Transverse colon (tissue), 4 donors: ENCODE measurements at places on chromosomes 5 and 9. TPM values are rescaled to one million over a fixed set of nuclear protein-coding genes. Genes with fewer than 3 reads are reported as not detected.

Gene MARCHF3
- total RNA-seq, result 29.6 TPM

Gene CCDC180
- total RNA-seq, result 7.6 TPM

Gene CAMSAP1
- total RNA-seq, result 22.5 TPM

Gene MARCOL
- total RNA-seq, result not detected

Gene RAB3C
- total RNA-seq, result 0.48 TPM

Gene RASGRF2
- total RNA-seq, result 3.6 TPM

Gene TTC23L
- total RNA-seq, result 0.32 TPM

Gene OMD
- total RNA-seq, result 2.2 TPM

Gene EIF4E1B
- total RNA-seq, result not detected

DNA sequence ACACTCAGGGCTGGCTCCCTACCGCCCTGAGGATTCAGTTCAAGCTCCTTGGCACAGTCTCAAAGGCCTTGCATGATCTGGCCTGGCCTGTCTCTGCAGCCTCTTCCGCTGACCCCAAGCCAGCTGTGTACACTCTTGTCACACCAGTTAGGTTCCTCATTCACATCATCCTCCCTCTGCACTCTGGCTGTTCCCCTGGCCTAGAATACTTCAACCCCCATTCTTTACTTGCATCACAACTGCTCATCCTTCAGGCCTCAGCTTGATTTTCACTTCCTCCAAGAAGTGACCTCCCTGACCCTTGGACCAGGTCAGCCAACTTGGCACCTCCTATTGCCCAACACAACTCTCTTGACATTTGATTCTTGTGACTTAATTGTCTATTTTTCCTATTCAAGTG, 18.9 kb upstream of the PFDN1 start:
- no peaks in the 10 kb centered on the region for H3K27me3 ChIP-seq
- no peak overlapping the region for H3K27ac ChIP-seq
- H3K36me3 ChIP-seq, result no peaks in the 10 kb centered on the region
- peaks cover 14% of the 10 kb centered on the region for H3K4me1 ChIP-seq

GRCh38 chr5:154366353-154366752, 79.4 kb upstream of the SAP30L start:
- H3K36me3 ChIP-seq, result no peaks in the 10 kb centered on the region
- no peak for DNase-seq
- H3K4me3 ChIP-seq, result no peak overlapping the region
- H3K4me1 ChIP-seq, result peaks cover 12% of the 10 kb centered on the region

GRCh38 chr9:105881021-105881420, 186.7 kb downstream of the TMEM38B start:
- no peaks in the 10 kb centered on the region for H3K36me3 ChIP-seq
- no peak overlapping the region for H3K4me3 ChIP-seq
- no peak overlapping the region for H3K27ac ChIP-seq
- H3K27me3 ChIP-seq, result no peaks in the 10 kb centered on the region

DNA sequence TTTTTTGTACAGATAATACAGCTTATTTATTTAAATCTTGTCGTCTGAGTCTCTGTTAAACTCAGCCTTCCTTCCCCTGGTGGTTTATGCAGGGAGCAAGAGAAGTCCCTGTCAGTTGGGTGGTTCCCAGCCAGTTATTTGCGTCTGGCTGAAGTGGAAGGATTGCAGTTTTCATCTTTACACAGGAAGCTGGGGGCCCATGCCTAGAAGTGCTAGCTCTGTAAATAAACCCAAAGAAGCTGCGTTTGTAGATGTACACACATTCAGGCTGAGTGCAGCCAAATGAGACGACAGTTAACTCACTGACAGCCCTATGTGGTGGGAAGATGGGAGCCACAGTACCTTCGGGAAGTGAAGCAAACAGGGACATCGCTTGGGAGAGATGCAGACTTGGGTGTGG, 122.1 kb downstream of the SAXO1 start:
- no peak overlapping the region for H3K27ac ChIP-seq
- H3K27me3 ChIP-seq, result no peaks in the 10 kb centered on the region
- H3K4me1 ChIP-seq, result no peaks in the 10 kb centered on the region
- H3K36me3 ChIP-seq, result no peaks in the 10 kb centered on the region

- no peaks in the 10 kb centered on the region for H3K27me3 ChIP-seq
- H3K27ac ChIP-seq, result peak overlapping the region; percentile 84
- DNase-seq, result no peak
- H3K4me1 ChIP-seq, result no peaks in the 10 kb centered on the region
Measured at GRCh38 chr5:157387683-157388093, 72.3 kb upstream of the NIPAL4 start.

- no peaks in the 10 kb centered on the region for H3K4me1 ChIP-seq
- H3K27ac ChIP-seq, result no peak overlapping the region
- H3K27me3 ChIP-seq, result no peaks in the 10 kb centered on the region
- no peak overlapping the region for H3K4me3 ChIP-seq
- no peak for DNase-seq
Measured at GRCh38 chr5:64826541-64826940, 57.8 kb downstream of the CWC27 start.

DNA sequence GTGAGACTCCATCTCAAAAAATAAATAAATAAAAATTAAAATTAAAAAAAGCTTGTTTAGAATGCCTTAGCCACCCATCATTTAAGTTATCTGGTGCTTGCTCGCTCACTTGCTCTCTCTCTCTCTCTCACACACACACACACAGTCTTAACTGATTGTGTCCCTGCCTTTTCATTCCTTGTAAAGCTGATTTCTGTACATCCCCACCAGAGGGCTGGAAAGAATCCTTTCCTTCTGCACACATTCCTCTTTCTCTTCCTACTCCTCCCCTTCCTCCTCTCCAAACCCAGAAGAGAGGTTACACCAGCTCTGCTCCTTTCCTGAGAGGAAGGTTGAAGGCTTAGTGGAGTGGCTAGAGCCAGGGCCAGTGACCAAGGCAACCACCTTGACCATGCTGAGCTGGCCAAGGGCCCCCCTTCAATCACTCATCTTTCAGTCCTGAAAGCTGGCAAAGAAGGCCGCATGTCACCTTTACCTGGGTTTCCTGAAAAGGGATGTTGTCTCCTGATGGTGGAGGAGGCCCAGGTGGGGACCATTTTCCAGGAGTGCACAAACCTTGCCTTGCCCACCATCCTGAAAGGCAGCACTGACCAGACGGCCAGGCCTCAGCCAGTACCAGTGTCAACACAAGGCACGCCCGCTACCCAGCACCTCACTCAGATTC, 25.6 kb downstream of the STK10 start:
- no peak overlapping the region for H3K27ac ChIP-seq
- no peak for DNase-seq
- no peaks in the 10 kb centered on the region for H3K27me3 ChIP-seq
- no peaks in the 10 kb centered on the region for H3K4me1 ChIP-seq
- no peak overlapping the region for H3K4me3 ChIP-seq

GRCh38 chr5:71481441-71481840, 26.0 kb downstream of the BDP1 start:
- H3K4me3 ChIP-seq, result no peak overlapping the region
- H3K4me1 ChIP-seq, result peaks cover 6% of the 10 kb centered on the region
- H3K27ac ChIP-seq, result no peak overlapping the region
- peaks cover 39% of the 10 kb centered on the region for H3K36me3 ChIP-seq
- no peak for DNase-seq

- DNase-seq, result no peak
- H3K36me3 ChIP-seq, result no peaks in the 10 kb centered on the region
- no peak overlapping the region for H3K4me3 ChIP-seq
- H3K4me1 ChIP-seq, result peaks cover 22% of the 10 kb centered on the region
Measured at GRCh38 chr9:35540315-35540714, 50.4 kb downstream of the RUSC2 start.

- H3K36me3 ChIP-seq, result no peaks in the 10 kb centered on the region
- no peaks in the 10 kb centered on the region for H3K4me1 ChIP-seq
- no peak overlapping the region for H3K4me3 ChIP-seq
- H3K27me3 ChIP-seq, result no peaks in the 10 kb centered on the region
Measured at GRCh38 chr9:116978155-116978554, 291.1 kb downstream of the TRIM32 start.

- no peaks in the 10 kb centered on the region for H3K36me3 ChIP-seq
- H3K27ac ChIP-seq, result no peak overlapping the region
- DNase-seq, result no peak
- H3K27me3 ChIP-seq, result peaks cover 100% of the 10 kb centered on the region
Measured at GRCh38 chr5:88691230-88691582, 191.8 kb downstream of the MEF2C start.

DNA sequence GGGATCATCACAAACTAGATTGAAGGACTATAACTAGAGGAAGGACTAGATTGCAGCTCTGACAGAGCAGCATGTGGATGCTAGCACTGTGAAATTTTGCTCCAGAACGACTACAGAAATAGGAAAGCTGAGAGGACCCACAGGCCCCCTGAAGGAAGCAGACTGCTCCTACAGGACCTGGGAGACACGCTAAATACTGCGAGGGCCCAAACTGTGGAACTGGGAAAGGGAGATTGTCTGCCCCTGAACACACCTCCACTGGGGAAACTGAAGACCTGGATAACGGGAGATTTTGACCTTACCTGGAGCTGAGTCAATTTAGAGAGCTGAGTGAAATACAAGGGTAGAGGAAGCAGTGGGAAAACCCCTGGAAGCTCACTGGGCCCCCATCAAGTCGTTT, 19.2 kb downstream of the TRIM36 start:
- H3K36me3 ChIP-seq, result no peaks in the 10 kb centered on the region
- H3K4me1 ChIP-seq, result no peaks in the 10 kb centered on the region
- H3K27me3 ChIP-seq, result no peaks in the 10 kb centered on the region
- DNase-seq, result no peak
- H3K27ac ChIP-seq, result no peak overlapping the region
- H3K4me3 ChIP-seq, result no peak overlapping the region

GRCh38 chr5:90113108-90113507, 296.4 kb downstream of the CETN3 start:
- H3K4me1 ChIP-seq, result peaks cover 3% of the 10 kb centered on the region
- no peak overlapping the region for H3K4me3 ChIP-seq
- H3K36me3 ChIP-seq, result no peaks in the 10 kb centered on the region

DNA sequence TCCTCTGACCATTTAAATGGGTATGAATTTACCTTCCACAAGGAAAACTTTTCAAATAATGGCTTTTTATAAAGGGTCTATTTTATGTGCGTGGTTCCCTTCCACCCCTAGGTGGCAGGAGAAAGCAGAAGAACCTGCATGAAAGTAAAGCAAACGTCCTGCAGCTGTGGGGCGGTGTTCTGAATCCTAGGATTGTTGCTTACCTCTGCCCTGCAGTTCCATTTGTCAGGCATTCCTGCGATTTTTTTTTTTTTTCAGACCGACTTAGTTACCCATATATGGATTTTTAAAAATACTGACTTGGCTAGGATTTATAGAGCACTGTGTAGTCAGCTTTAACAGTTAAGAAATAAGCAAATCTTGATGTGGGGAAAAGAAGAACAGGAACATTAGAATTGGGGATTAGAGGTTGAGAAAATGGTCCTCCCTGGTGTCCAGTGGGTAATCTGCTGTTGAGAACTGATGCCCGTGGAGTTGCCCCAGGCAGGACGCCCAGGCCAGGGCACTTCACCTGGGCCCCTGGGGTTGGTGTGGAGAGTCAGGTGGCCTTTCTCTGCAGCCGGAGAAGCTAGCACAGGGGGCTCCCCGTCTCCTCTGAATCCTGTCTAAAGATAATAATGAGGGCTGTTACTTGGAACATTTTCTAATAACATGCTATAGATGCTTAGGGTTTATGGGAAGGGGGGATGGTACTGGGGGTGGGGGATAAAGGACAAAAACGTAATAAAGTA, 30.4 kb upstream of the LTC4S start:
- H3K27ac ChIP-seq, result peak overlapping the region; percentile 50
- no peak overlapping the region for H3K4me3 ChIP-seq
- peaks cover 63% of the 10 kb centered on the region for H3K4me1 ChIP-seq
- H3K27me3 ChIP-seq, result no peaks in the 10 kb centered on the region

DNA sequence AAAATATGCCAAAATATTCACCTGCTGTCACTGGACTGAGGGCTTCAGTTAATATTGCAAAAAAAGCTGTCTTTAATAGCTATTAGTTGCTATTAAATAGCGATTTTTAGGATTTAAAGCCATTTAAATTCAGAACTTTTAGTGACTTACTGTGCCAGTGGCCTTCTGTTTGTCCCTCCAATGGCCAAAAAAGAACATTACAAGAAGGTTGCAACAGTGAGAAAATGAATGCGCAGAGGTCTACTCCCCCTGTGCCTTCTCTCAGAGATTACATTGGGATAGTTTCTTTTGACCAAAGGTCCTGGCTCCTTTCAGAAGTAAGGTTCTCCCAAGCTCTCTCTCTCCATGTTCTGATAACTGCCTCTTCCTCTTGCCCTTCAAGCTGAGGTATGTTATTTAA, 930.3 kb upstream of the ARRDC3 start:
- H3K4me1 ChIP-seq, result no peaks in the 10 kb centered on the region
- no peaks in the 10 kb centered on the region for H3K36me3 ChIP-seq
- H3K27ac ChIP-seq, result no peak overlapping the region
- H3K4me3 ChIP-seq, result no peak overlapping the region

GRCh38 chr9:27065288-27065687, 43.7 kb upstream of the TEK start:
- peaks cover 3% of the 10 kb centered on the region for H3K4me1 ChIP-seq
- H3K36me3 ChIP-seq, result no peaks in the 10 kb centered on the region
- H3K27me3 ChIP-seq, result no peaks in the 10 kb centered on the region

- DNase-seq, result no peak
- H3K4me1 ChIP-seq, result peaks cover 34% of the 10 kb centered on the region
- no peaks in the 10 kb centered on the region for H3K27me3 ChIP-seq
- no peak overlapping the region for H3K4me3 ChIP-seq
- H3K27ac ChIP-seq, result peak overlapping the region; percentile 81
Measured at GRCh38 chr5:14556015-14556414, 25.6 kb upstream of the OTULINL start.

DNA sequence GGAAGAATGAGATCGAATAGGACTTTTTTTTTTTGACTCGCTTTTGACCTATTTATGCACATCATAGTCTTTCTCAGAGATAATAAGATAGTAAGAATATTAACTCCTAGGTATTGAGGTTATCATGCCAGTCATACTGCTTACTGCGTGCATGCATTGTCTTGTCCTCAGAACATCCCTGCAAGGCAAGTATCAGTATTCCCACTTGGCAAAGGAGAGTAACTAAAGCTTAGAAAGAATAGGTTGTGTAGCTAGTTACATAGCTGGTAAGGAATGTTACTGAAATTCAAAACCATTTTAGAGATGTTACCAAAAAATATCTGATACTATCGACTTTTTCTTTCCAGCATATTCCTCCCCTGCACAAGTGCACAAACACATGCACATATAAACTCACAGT, 296.1 kb upstream of the CLINT1 start:
- H3K27me3 ChIP-seq, result no peaks in the 10 kb centered on the region
- no peaks in the 10 kb centered on the region for H3K4me1 ChIP-seq
- DNase-seq, result no peak
- H3K27ac ChIP-seq, result no peak overlapping the region
- H3K4me3 ChIP-seq, result no peak overlapping the region
